ENCODE measurements at places on chromosomes 13 and 19.

DNA sequence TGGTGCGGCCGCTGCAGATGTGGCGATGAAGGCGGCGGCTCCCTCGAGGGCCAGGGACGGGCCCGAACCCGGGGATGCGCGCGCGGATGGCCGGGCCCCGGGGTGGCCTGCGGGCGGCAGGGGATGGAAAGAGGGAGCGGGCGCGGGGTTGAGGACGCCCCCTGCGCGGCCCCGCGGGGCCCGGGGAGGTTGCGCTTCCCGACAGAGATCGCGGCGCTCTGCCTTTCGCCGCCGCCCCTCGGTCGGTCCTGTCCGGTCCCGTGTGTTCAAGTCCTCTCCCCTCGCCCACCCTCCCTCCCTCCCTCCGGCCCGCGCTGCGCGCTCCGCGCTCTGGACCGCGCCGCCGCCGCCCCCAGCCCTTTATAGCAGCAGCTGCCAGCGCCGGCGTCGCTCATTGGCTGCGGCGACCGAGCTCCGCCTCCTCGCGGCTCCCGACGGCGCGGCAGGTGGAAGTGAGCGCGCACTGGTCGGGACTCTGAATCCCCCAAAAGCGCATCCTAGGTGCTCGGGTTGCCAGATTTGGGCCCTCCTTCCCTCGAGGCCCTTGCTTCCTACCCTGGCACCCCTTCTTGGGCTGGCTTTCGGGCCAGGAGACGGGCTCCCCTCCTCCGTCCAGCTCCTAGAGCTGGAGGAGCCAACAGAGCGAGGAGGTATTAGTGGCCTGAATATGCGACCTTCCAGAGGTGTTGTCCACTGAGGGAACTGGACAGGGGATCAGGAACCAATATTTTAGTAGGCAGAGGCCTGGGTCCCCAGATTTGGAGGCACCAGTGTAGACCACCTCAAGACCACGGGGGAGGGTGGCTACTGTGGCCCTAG is at the start of gene ELAVL3:
TSS of gene ELAVL3 (minus strand) at position 332 of the 819 bp plus-strand sequence. CDS start 438 bp downstream, outside the sequence.
- DNase-seq: no peak

DNA sequence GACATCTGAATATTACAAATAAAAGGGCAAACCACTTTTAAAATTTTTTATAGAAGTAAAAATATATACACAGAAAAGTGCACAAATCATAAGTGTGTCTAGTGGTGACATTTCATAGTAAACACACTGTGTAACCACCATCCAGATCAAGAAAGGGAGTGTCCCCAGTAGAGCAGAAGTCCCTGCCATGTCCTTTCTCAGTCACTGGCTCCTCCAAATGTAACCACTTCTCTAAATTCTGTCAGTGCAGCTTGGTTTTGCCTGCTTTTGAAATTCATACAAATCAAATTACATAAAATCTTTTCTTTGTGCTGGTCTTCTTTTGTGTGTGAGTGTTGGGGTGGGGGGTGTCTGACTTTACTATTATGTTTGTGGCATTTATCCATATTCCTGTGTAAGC is 116.5 kb downstream of the RBM26 start:
- DNase-seq: no peak

- no peak for DNase-seq
These were observed 18.2 kb upstream of the GTF2F2 start for GRCh38 chr13:45102136-45102507.

- DNase-seq: peak; percentile 23
These were observed 5.7 kb upstream of the THSD1 start for GRCh38 chr13:52411629-52412028.

DNA sequence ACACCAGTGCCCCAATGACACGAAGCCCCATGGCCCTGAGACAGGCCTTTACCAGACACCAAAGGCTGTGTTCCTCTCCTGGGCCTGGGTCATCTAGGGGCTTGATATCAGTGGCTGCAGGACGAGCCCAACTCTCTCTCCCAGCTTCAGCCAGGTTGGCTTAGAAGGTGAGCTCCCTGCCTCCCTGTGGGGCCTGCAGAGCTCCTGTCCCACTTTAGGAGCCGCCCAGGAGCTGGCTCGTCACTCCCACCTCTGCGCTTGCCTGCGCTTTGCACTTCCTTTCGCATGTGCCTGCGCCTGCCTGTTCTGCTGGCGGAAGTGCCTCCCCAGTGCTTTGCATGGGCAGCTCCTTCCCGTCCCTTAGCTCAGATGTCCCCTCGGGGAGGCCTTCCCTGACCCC is 4.9 kb downstream of the CALM3 start:
- DNase-seq: no peak

- no peak for DNase-seq
These were observed 16.4 kb downstream of the F10 start for GRCh38 chr13:113138792-113139551.

GRCh38 chr19:12800923-12801465 is 606 bp downstream of the PRDX2 start:
- peak; percentile 14 for DNase-seq

GRCh38 chr19:51227326-51227725 is 2.4 kb downstream of the CD33 start:
- DNase-seq: no peak

DNA sequence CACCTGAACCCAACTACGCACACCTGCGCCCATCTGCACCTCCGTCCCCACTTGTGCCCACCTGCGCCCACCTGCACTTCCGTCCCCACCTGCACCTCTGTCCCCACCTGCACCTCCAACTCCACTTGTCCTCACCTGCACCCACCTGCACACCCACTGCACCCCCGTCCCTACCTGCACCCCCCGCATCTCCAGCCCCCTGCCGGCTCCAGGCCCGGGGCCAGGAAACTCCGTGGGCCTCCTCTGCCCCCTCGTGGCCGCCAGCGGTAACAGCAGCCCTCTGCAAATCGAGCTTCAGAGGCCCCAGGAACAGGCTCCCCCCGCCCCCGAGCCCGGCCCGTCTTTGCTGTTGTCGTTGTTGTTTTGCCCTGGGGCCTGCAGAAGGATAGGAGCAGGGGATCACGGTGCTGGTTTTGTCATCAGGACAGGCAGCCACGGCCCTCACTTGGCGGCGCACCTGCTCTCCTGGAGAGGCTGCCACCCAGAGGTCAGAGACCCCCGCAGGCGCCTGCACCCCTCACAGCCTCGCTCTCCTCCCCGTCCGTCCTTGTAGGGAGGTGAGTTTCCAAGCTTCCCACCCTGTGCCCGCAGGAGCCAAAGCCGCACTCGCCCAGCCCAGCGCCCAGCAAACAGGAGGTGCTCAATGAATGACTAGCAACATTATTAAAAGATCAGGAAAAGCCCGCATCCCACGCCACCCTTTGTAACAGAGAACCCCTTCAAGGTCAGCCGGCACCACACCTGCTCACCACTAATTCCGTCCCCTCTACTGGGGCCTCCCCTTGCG is 65.4 kb downstream of the GNG7 start:
- peak; percentile 45 for DNase-seq

DNA sequence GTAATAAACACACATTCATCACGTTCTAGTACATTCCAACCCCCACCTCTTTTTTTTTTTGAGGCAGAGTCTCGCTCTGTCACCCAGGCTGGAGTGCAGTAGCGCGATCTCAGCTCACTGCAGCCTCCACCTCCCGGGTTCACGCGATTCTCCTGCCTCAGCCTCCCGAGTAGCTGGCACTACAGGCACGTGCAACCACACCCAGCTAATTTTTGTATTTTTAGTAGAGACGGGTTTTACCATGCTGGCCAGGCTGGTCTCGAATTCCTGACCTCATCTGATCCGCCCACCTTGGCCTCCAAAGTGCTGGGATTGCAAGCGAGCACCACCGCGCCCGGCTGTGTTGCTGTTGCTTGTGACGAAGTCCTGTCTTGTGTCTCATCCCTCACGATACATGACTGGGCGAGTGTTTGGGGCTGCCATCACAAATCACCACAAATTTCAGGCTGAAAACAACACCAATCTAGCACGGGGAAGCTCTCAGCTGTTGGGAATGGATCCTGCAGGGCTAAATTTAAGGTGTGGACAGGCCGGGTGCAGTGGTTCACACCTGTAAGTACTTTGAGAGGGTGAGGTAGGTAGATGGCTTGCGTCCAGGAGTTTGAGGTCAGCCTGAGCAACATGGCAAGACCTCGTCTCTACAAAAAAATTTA is 15.7 kb downstream of the MOB3A start:
- DNase-seq: no peak

DNA sequence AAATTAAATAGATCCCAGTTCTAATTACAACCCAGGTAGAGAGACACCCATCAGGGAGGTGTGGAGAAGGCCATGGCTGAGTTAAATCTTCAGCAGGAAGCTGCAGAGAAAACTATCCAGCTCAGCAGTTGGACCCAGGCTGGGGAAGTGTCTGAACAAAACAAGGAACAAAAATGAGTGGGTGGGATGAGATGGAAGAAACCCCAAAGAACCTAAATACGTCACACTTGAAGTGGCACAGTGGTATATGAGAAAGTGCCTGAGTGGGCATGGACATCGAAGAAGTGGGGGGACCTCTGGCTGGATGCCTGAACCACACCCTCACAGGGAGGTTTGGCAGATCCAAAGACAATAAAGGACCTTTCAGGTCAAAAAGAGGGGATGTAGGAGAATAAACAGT is 3.5 kb upstream of the EPHX3 start:
- DNase-seq: no peak

- no peak for DNase-seq
These were observed 27.2 kb downstream of the ADPRHL1 start for GRCh38 chr13:113425941-113426590.

DNA sequence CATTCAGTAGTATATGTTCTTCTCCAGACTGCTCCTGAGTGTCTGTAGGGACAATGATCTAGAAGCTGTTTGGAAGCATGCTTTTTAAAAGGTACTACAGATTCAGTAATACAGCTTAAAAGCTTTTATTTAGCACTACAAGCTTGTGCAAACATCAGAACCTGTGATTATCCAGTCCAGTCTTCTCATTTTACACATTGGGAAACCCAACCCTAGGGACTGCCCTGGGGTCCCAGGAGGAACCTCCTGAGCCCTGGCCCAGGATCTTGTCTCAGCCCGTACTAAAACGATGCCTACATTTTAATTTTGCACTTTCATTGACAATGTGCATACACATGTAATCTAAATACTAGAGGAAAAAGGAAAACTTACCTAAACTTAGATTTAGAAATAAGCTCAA is 12.5 kb downstream of the DOCK9 start:
- no peak for DNase-seq

- DNase-seq: peak; percentile 54
These were observed at the start of gene AKT2 for GRCh38 chr19:40284501-40285352. Gene AKT2 (minus strand): TSS chr19:40285345. CDS start chr19:40265267, 20,078 bp downstream.

GRCh38 chr13:33489563-33489962 is 204.0 kb upstream of the STARD13 start:
- DNase-seq: no peak

GRCh38 chr13:64457976-64458375 is 2772.2 kb downstream of the PCDH9 start:
- DNase-seq: peak; percentile 32

DNA sequence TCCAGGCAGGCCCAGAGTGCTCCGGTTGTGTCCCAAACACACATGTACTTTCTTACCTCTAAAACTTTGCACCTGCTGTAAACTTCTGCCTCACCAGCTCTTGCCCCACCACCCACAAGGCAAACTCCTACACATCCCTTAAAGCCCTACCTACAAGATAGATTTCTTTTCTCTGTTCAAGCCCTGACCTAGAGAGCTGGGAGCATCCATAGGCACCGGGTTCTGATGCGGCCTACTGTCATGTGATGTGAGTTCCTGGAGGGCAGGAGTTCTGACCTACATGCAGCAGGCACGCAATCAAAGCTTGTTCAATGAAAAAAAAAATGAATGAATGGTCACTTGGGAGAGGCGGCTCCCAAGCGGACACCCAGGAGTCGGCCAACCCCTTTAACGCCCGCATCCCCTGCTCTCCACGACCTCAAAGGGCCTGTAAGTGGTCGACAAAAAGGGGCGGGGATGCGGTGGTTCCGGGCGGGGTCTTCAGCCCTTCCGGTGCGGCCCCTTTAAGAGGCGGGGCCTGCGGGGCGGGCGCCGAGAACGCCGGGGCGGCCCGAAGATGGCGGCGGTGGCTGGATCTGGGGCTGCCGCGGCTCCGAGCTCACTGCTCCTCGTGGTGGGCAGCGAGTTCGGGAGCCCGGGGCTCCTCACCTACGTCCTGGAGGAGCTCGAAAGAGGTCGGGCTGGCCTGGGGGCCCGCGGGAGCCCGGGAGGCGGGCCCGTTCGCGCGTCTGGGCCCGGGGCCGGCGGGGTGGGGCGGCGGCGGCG is at the start of gene MAP1S:
TSS of gene MAP1S (plus strand) at position 534 of the 765 bp plus-strand sequence. CDS start at position 557, 23 bp downstream.
- DNase-seq: peak; percentile 64

GRCh38 chr13:113581871-113582270 is 2.7 kb upstream of the TFDP1 start:
- no peak for DNase-seq

DNA sequence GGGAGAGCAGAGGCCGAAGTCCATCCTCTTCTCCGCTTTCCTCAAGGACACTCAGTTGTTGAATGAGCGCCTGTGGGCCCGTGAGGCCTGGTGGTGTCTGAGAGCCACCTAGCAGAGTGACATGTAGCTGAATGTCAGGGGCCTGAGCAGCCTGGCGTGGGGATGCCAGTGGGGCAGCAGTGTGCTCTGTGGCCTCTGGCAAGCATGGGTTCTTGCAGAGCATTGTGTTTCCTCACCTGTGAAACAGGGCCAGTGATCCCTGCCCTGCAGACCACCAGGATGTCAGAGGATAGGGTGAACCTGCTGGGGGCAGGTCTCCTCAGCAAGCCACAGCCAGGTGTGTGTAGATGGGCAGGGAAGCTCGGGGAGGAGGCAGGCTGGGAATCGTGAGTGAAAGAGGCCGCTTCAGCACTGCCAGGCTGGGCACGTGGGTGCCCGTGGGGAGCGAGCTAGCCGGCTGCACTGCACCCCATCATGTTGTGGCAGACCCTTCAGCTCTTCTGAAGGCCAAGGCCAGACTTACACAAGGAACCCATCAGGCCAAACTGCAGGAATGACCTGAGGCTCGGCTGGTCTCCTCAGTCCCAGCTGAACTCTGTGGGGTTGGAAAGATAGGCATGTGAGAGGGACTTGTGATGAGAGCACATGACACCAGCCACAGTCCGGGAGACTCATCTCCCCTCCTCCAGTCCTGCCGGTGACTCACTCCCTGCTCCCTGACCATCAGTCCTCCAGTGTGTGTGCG is 5.0 kb downstream of the PPP1R37 start:
- peak; percentile 94 for DNase-seq

DNA sequence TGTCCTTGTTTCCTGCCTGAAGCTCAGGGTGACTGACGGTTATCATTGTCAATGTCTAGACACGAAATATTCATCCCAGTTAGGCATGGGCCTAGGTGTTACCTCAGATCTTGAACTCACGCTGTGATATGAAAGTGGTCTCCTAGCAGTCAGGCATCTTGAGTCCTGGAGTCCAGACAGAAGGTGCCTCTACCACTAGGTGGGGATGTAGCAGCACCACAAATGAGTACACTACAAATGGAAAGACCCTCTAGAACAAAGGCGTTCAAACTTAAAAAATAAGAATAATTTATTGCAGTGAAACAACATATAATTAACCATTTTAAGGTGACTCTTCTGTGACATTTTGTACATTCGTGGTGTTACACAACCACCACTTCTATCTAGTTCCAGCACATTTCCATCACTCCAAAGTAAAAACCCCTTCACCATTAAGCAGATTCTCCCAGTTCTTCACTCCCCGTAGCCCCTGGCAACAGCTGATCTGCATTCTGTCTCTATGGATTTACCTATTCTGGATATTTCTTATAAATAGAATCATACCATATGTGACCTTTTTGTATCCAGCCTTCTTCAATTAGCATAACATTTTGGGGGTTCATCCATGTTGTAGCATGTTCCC is 11.9 kb upstream of the FRY start:
- peak; percentile 61 for DNase-seq

All from EL (cell line).